ENCODE measurements at places on chromosomes 2 and 18. TPM values are rescaled to one million over a fixed set of nuclear protein-coding genes. Genes with fewer than 3 reads are reported as not detected.

The TACR1 gene
- total RNA-seq = 0.06 TPM

The SERPINB4 gene
- total RNA-seq = 0.08 TPM

The KCNIP3 gene
- 2.0 TPM for total RNA-seq

The AQP12B gene
- total RNA-seq = not detected

The KCNE4 gene
- 0.50 TPM for total RNA-seq

The ZNF396 gene
- total RNA-seq = 0.56 TPM

The ST8SIA5 gene
- not detected for total RNA-seq

Measured in A549 treated with Mapracorat at 1 μM for 4 hours (cell line).